LNCaP clone FGC (cell line): ENCODE measurements at places on chromosomes 16 and 17.

GRCh38 chr17:10109146-10109545 lies 89.3 kb downstream of the GAS7 start:
- no peak for DNase-seq

DNA sequence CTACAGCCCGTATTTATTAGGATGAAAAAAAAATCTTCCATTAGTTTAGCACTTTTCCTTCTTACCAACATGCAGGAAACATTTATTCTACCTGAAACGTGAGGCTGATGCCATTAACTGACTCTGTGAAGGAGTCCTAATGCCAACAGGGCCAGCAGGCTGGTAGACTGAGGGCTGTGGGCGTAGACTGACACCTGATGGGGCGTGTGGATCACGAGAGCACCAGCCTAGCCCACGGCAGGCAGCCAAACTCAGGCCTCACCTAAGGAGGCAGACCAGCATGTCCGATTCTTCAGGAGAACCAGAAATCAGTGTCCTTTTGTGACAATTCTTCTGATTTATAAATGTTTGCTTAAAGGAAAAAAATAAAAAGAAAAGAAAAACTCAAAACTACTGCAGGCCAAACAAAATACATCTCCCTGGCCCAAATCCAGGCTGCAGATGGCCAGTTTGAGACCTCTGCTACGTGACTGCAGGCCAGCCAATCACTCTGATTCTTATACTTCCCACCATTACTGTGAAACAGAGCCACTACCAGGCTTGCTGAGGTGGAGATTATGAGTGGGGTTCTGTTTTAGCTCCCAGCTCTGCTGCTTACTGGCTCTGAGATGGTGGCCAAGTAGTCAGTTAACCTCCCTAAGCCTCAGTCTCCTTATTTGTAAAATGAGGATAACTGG lies 66.5 kb downstream of the GNAO1 start:
- DNase-seq, result no peak

DNA sequence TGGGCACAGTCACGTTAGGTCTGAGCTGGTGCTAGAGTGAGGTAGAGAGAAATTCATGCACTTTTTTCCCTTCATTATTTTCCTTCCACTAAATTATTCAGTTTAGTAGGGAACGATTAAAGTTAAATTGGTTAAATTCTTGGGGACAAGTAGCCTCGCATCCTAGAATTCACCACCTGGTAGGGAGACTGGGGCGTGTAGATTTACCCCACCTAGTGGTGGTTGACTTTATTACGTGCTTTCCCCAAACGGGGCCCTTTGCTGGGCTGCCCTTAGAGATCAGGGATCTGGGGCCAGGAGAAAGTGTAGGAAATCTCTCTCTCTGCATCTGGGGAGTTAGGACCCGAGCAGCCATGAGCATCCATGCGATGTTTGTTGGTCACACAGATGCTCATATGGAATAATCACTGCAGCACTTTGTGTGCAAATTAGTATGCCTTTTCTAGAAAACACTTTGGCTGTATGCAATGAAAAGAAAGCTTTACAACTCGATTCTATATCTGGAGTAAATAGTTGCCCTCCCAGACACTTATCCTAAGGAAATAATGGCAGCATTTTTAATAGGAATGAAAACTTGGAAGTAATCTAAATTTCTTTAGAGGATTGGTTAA lies 107.0 kb downstream of the PLCG2 start:
- no peak for DNase-seq

DNA sequence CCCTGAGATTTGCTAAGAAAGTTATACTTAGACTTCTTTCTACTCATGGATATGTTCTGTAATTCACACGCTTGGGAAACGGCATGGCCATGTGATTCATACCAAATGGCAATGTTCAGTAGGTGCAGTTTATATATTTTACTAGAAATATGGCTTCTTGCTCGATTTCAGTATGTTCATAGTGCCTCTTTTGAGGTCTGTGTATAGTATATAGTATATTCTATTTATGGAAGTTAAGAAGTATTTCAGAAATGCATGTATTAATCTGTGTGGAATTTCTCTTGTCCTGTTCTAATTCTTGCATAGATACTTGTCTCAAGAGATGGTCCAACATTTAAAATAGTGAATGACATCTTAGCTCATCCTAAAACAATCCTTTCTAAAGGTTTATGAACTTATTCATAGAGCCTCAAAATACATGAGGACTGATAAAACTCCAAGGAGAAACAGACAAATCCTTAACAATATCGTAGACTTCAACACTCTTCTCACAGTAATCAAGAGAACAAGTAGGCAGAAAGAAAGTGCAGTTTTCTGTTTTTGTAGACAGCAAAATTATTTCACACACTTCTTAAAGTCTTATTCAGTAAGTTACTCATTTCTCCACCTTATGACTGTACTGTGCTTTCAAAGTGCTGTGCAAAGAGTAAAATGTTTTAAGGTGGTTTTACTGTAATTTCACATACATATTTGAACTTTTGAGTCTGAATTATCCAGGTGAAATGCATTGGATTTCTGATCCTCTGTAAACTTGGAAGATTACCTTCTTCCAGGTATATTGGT lies 11.1 kb downstream of the BPTF start:
- DNase-seq, result no peak

- DNase-seq, result no peak
Observed at GRCh38 chr17:27993161-27993695, 49.2 kb upstream of the NLK start.

GRCh38 chr17:3723556-3724377 lies at the start of gene HASPIN:
HASPIN (plus strand) TSS chr17:3723903; CDS start chr17:3723936, 33 bp downstream.
- DNase-seq, result peak; percentile 59

- DNase-seq, result no peak
Observed at GRCh38 chr16:560701-561412, 663 bp downstream of the PRR35 start.

DNA sequence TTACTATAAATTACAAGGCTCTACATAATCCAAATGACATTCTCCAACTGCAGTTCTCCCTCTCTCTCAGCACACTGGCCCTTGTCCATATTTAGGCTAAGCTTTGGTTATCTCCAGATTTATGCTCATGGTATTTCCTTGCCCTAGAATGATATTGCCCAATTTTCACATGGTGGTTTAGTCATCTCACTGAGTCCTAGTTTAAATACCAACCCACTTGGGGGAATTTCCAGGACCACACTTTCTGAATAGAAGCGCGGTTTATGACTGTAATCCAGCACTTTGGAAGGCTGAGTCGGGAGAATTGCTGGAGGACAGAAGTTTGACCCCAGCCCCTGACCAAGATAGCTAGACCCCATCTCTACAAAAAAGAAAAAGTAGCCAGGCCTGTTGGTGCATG lies 280.1 kb upstream of the MON1B start:
- DNase-seq, result no peak

GRCh38 chr17:32772453-32773025 lies 104.4 kb downstream of the MYO1D start:
- DNase-seq, result no peak

GRCh38 chr16:74226338-74226954 lies 70.2 kb upstream of the PSMD7 start:
- DNase-seq, result no peak

DNA sequence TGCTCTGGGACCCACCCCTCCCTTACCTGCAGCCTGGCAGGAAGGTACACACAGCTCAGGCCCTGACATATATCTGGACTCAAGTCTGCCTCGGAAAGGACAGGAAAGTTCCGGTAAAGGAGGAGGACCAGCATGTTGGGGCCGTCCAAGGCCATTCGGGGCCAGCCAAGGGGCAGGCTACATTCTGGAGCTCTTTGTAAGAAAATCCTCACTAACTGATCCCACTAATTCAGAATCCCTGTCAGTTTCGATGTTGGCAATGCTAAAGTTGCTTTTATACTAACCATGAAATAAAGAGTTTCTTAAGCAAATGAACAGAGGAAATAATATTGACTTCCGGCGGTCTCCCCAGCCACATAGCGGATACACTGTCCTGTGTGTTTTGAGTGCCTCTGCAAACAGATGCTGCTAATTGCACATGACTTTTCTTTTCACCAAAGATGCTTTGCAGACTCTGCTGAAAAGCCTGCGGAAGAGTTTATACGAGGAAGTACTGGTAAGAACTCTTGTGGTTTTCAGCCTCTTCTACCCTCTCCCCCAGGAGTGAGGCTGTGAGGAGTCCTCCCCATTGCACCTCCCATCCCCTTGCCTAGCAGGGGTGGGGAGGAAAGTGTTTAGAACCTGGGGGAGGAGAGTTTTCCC lies 54.8 kb downstream of the PLXDC1 start:
- no peak for DNase-seq

DNA sequence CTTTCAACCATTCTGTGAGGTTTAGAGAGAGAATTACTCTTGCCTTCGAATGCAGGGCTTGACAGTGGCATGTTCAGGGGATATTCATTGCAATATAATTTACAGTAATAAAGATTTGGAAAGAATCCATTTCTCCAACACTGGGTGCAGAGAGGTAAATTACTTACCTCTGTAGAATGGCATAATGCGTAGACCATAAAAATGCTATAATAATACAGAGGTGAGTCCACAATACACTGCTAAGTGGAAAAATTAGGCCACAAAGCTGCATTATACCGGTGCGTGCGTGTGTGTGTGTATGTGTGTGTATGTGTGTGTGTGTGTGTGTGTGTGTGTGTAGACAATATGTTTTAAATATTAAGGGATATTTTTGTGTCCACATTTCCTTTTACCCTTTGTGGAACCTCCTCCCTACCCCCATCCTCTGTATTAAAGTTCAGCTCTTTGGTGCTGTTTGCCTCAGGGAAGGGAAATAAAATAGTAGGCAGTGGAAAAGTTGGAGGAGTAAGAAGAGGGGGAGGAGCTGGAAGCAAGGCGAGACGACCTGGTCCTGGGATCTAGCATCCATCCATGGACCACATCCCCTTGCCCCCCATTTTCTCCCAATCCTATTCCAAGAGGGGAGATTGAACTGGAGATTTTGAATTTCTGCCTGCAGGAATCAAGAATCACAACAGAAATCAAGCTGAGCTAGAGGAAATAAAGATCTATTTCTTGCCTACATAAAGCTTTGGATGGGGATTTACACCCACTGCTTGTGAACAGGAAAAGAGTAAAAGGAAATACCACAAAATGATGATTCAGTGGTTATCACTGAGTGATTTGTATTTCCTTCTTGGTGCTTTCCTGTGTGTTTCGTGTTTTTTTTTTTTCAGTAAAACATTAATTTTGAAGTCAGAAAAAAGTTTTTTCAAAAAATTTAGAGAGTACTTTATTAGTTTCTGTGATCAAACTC lies 124.8 kb downstream of the RGS9 start:
- no peak for DNase-seq

- no peak for DNase-seq
Observed at GRCh38 chr17:7293159-7293558, 1.3 kb downstream of the YBX2 start.

DNA sequence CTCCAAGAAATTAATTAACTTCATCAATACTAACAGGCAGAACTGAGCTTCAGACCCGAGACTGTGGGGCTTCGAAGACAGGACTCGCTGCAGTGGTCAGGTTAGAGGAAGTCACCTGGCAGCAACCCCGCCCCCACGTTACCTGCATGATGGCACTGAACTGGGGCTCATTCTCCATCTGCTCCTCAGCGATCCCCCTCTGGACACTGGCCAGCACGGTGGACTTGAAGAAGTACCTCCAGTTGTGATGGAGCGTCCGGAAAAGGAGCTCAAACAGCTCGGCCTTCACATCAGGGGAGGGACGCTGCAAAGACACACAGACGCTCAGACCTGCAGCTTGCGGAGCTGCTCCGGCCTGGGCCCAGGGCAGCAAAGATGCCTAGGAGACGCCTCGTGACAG lies 40.9 kb upstream of the GSG1L start:
- DNase-seq, result no peak

DNA sequence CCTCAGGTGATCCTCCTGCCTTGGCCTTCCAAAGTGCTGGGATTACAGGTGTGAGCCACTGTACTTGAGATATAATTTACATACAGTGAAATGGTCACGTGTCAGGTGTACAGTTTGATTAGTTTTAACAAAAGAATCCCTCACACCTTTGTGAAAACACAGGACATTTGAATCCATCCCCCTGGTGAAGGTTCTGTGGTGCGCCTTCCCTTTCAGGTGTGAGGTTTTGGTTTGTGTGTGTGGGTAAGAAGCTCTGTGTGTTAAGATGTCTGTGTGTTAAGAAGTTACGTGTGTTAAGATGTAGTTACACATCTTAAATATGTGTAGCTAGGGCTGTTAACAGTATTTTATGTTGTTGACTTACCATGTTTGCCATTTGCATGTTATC lies 4.4 kb downstream of the SEC14L1 start:
- no peak for DNase-seq

DNA sequence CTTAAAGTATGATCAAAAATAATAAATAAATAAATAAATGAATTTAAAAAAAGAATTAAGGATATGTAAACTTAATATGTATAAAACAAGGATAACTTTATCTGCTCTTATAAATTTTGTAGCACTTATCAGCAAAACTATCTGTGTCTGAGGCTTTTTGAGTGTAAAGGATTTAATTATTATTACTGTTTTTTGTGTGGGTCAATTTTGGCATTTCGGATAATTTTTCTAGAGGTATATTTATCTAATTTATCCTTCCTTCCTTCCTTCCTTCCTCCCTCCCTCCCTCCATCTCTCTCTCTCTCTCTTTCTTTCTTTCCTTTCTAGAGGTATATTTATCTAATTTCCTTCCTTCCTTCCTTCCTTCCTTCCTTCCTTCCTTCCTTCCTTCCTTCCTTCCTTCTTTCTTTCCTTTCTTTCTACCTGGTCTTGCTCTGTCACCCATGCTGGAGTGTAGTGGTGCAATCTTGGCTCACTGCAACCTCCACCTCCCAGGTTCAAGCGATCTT lies 120.8 kb downstream of the ABCA8 start:
- DNase-seq, result no peak

DNA sequence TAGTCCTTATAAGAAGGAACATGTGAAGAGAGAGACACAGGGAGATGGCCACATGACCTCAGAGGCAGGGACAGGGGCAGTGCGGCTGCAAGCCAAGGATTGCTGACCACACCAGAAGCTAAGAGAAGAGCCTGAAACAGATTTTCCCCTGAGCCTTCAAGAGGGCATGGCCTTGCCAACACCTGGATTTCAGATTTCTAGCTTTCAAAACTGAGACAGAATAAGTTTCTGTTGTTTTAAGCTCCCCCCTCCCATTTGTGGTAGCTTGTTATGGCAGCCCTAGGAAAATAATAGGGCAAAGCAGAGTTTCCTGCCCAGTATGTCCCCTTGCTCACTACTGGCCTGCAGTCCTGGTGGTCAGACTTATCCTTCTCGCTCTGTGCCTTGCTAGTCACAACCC lies 204.5 kb downstream of the CCDC182 start:
- DNase-seq, result no peak

GRCh38 chr17:39738568-39738901 lies 797 bp downstream of the GRB7 start:
- DNase-seq, result no peak

DNA sequence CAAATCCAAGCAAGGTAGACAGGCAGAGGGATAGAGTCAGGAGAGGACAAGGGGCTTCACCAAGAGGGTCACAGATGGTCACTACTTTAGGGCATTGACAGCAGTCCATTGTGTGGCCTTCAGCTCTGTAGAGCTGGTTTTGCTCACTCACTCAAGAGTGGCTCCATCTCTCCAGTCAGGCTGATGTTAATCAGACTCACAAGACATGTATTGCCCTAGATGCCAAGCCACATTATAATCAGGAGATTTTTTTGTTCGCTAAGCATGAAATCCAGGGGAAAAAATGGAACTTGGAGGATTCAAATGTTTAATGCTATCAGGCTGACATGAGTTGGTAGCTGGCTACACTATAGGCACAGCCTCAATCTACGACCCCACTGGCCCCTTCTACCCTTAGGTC lies 32.5 kb downstream of the CD300LF start:
- DNase-seq, result no peak

- DNase-seq, result no peak
Observed at GRCh38 chr17:62882284-62882683, 74.2 kb upstream of the MARCHF10 start.

GRCh38 chr17:15398736-15399331 lies 57.4 kb upstream of the TEKT3 start:
- no peak for DNase-seq
